Activated CD4-positive, alpha-beta T cell treated with anti-CD3 and anti-CD28 coated beads, Interleukin-2, amount 50 U/mL, for 4 hours (primary cell): ENCODE measurements at places on chromosomes 12 and 14.
A peak's percentile ranks its signal among the peaks of the same experiment; 100 is the strongest.

- no peak for DNase-seq
Observed at GRCh38 chr12:123063535-123063934, 83.1 kb downstream of the ARL6IP4 start.

- no peak for DNase-seq
Observed at GRCh38 chr14:77612011-77612620, 4.3 kb downstream of the SPTLC2 start.

DNA sequence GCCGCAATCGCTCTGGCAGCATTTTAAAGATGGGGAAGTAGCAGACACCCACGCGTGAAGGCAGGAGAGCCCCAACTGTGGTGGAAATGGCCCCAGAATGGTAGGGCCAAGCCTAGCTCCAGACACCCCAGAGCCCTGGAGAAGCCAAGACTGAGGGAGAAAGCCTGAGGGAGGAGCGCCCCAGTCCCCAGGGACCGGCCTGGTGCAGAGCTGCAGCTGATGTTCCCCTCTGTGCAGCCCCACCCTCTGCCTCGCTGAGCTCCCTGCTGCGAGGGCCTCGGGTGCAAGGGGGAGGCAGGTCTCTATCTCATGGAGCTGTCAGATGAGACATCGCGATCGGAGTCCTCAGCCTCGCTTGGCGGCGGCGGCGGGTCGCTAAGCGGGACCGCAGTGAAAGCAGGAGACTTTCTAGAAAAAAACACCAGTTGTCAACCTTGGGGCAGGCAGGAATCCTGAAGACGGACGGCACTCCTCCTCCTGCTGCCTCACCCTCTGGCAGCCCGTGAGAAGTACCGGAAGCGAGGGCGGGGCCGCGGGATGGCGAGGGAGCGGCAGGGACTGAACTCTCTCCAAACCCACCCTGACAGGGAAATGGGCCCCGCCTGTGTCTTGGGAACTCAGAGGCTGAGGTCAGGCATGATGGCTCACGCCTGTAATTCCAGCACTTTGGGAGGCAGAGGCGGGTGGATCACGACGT is 6.0 kb downstream of the GAPDH start:
- no peak for DNase-seq

DNA sequence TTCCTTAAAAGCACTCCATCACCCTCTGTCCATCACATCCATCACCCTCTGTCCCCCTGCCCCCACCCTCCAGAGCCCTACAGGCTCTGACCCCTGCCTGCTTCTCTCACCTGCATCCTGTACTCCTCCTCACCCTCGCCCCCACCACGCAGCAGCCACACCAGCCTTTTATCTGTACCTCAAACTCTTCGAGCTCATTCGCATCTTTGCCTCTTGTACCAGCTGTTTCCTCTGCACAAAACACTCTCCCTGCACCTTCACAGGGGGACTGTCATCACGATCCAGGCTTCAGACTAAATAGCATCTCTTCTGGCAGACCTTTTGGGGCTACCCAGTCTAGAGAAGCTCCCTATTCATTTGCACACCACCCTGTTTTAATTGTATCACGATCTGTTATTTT is 24.1 kb downstream of the TMEM229B start:
- no peak for DNase-seq

- no peak for DNase-seq
Observed at GRCh38 chr14:55249423-55249822, 21.8 kb upstream of the FBXO34 start.

DNA sequence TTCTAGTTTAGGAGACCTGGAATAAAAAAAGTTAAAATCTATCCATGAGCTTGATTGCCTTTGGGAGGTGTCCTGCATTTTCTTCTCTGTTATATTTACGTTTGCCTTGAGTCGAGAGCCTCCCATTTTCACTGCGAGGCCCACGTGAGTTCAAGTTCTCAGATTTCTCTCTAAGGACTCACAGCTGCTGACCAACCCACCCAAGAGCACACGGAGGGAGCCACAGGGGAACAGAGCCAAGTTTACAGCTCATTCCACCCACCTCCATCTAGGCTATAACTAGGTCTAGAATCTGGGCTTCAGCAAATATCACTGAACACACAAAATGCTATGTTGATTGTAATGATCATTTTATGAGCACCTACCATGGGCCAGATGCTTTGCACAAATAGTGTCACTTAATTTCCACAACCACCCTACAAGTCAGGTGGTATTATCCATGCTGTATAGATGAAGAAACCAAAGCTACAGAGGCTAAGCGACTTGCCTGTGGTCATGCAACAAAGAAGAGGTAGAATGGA is 16.7 kb downstream of the ALDH1L2 start:
- no peak for DNase-seq

- no peak for DNase-seq
Observed at GRCh38 chr12:47882781-47883546, 21.8 kb downstream of the VDR start.

DNA sequence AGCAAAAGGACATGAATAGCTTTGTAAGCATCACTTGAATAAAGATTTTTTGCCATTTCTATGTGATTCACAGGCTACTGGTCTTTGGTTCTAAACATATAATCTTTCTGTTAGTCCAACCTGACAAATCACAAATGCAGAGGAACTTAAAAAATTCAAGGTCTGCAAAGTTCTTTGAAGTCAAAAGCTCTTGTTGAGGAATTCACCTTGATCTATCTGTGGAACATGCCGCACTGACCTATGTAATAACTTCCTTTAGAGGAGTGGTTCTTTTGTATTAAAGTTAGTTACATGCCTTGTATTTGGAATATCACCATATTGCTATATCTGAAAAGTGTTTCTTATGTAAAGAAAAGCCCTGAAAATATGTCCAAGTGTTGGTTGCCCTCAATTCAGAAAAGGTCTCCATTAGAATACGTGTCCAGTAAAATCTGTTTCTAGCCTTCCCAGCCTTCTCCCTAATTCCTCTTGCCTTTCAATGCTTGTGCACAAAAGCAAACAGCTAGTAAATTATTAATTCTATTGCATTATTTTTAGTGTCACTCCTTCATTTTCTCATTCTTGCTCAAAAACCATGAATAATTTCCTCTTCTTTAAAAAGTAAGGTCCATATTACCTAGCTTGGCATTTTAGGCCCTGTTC is 1192.8 kb downstream of the FLRT2 start:
- DNase-seq, result no peak

GRCh38 chr14:101828046-101828445 is 66.5 kb downstream of the PPP2R5C start:
- DNase-seq, result no peak

- DNase-seq, result peak; percentile 76
Observed at GRCh38 chr14:61269321-61270083, 11.6 kb downstream of the TMEM30B start.

DNA sequence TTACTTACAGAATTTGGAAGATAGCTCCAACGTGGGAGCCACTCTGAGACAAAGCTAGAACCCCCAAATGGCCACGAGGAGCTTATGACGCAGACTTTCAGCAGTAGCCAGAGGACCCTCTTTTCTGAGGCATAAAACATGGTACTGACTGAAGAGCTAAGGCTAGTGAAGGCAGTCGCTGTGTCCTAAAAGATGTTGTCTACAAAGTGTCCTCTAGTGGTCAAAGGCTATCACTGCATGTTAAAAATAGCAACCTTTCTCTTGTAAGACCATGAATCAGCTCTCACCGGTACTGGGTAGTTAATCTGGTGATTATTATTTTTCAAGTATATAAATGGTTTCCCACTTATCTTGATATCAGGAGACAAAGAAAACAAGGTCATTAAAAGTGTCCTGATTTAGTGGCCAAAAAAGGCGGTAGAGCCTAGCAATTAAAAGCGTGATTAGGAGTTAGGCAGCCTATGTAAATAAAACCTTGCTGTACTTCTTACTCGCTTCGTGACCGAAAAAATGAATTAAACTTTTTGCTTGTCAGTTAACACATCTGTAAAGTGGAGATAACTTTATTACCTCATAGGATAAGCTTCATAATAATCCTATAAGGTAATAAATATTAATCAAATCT is 47.0 kb upstream of the LGR5 start:
- no peak for DNase-seq

DNA sequence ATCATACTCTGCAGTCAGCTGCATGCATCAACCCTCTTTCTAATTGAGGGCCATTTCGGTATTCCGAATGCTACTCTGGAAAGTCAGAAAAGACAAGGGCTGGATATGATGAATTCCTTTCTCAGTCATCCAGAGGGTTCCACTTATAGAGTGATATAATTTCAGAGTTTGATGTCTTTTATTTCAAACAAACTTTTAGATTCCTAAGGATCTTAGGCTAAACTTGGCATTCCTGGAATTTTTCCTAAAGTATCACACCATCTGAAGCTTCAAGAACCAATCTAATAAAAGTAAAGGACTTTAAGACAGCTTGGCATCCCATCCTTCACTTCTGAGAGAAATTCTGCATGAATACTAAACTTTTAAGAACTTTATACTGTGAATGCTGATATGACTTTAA is 69.3 kb upstream of the KCNJ8 start:
- no peak for DNase-seq

DNA sequence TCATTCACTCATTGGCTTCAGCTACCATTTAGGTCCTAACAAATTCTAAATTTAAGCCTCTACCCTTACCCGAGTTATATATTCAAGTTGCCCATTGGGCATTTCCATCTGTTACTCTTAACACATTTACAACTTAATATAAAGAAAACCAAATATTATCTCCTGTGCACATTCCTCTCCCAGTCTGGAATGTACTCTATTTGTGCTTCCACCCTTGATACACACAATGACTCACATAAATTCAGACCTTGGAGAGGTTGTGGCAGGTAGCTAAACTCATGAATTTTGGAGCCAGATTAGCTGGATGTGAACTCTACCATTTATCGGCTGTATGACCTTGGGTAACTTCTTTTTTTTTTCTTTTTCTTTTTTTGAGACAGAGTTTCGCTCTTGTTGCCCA is 51.1 kb downstream of the BRMS1L start:
- DNase-seq, result no peak

DNA sequence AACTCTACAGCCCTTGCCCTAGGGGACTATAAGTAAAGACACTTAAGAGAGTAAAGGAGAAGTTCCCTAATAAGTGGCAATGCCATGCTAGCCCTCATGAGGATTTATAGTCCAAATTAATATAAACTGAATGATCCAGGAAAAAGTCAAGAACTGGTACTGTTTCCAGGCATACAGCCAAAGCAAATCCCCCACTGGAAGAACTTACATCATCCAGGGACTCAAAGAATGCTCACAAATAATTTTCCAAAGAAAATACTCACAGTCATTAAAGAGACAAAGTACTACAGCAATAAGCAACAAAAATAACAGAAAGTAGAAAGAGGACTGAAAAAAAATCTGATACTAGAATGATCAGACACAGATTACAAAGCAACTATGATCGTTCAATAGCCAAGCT is 79.7 kb upstream of the RAP1B start:
- no peak for DNase-seq

GRCh38 chr12:115097416-115097815 is 413.4 kb upstream of the TBX3 start:
- no peak for DNase-seq

GRCh38 chr14:68550338-68550715 is 242.5 kb downstream of the ZFP36L1 start:
- DNase-seq, result no peak

GRCh38 chr12:77294016-77294415 is 228.6 kb upstream of the E2F7 start:
- no peak for DNase-seq

DNA sequence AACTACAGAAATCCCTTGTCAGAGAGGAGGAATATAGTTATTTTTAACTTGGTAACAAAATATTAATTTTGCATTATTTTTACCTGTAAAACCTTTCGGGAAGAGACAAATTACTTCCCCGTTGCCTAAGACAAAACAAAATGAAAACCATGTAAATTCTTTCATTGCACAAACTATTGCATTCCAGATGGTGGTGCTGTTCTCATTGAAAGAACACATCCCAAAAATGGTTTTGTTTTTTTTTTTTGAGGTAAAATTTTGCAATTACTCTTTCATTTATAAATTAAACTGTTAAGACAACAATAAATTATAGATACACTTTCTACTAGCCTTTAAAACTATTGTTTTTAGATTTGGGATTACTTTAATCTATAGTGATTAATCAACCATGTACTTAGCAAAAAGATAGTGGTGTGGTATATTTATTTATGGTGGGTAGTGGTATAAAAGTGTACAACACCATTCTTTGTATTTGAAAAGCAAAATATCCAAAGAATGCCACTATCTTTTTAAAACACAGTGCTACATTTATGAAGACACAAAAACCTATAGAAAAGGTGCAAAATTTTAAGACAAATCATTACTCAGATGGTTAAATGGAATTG is 115.5 kb downstream of the SLC38A1 start:
- DNase-seq, result no peak

GRCh38 chr12:116263844-116264243 is 13.6 kb downstream of the MED13L start:
- no peak for DNase-seq

DNA sequence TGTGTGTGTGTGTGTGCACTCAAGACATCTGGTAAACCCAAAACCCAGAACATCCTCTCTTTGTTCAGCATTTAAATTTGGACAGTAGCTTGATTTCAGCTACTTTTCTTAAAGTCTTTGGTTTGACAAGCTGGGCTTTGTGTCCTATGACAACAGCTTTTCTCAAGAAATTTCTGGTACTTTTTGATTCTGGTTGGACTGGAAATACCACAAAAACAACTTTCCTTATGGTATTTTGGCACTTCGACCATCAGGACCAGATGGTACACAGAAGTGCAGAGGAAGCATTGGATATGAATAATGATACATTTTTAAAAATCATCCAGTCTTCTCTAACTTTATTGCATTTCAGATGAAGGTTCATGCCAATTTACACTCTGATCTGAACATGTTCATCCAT is 286.6 kb upstream of the FLRT2 start:
- no peak for DNase-seq

GRCh38 chr14:37172936-37173614 is 669 bp upstream of the SLC25A21 start:
- DNase-seq, result no peak

- no peak for DNase-seq
Observed at GRCh38 chr12:24595652-24596235, 353.2 kb downstream of the BCAT1 start.

GRCh38 chr12:52833922-52834726 is at the start of gene KRT79:
KRT79 (minus strand) TSS chr12:52834311; CDS start chr12:52834260, 51 bp downstream.
- DNase-seq, result no peak

GRCh38 chr14:84041421-84041820 is 1488.5 kb upstream of the FLRT2 start:
- no peak for DNase-seq

DNA sequence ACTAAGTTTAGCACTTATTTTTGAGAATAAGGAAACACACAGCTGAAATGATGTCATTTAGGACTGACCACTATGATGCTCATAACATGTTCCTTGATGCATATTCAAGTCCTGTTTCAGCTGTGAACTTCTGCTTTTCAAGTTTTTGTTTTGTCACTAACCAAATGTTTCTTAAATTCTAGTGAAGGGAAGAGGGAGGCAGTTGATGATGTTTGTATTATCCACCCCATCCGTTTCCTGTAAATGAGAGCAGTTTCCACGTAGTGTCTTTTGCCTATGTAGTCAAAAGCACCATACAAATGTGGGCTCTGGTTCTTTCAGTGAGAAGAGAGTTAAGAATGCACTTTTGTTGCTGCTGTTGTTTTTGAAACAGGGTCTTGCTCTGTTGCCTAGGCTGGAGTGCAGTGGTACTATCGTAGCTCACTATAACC is 491.8 kb downstream of the PCNX1 start:
- DNase-seq, result no peak
